ENCODE measurements at places on chromosomes 7 and 10.

DNA sequence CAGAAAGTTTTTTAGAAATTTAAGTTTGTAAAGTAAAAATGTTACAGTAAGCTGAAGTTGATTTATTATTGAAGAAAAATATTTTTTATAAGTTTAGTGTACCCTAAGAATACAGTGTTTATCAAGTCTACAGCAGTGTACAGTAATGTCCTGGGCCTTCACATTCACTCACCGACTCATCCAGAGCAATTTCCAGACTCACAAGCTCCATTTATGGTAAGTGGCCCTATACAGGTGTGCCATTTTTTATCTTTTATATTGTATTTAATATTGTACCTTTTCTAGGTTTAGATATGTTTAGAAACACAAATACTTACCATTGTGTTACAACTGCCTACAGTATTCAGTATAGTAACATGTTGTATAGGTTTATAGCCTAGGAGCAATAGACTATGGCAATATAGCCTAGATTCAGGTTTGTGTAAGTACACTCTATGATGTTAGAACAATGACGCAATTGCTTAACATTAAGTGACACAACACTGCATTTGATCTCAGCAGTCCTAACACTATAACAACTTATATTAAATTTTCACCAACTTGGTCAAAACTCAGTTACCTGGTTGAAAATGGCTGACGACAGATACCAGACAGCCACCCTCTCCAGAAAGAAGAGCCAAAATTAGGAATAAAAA is 45.7 kb downstream of the HIBADH start:
- no peak for DNase-seq

DNA sequence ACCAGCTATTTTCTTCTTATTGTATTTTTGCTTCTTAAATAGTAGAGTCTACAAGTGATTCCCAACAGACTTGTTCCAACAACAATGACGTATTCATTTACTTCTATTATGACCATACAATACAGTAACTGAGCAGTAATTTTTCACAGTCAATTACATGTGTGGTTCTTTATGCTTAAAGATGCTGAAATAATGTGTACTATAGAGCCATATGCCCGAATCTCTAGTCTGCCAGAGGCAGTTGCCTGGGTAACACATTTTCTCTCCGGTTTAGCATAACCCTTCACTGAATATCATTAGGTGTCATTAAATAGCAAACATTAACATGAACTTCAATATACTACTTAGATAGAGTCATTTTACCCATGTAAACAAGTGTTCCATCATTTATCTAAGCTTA is 75.0 kb downstream of the SLC25A13 start:
- no peak for DNase-seq

DNA sequence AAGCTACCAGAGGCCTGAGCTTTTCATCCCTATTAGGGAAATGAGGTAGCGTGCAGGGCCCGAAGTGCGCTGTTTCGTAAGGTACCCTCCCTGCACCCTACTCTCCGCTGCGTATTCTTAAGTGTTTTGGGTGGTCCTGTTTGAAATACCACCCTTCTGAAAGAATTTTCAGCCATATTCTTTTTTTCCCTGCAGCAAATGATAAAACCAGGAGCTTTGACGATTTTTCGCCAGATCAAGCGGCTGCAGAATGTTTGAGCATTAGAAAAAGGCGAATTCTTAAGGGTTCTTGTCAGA is 1.2 kb downstream of the RSBN1L start:
- no peak for DNase-seq

DNA sequence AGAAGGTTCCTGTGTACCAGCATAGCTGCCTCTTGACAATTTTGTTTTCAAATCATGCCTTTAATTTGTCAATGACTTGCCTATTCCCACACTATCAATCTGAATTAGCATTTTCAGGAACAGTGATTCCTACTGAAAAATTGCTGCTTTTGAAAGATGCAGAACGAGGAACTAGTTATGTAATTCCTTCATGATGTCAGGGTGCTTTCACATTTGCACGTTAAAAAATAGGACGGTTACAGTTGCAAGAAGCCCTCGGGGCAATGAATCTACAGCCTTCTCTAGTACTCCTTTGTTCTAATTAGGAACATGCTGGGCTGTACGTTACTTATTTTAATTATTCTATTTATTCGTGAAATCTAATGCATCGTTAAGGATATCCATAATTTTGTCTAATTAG is 253.9 kb downstream of the OTUD1 start:
- no peak for DNase-seq

DNA sequence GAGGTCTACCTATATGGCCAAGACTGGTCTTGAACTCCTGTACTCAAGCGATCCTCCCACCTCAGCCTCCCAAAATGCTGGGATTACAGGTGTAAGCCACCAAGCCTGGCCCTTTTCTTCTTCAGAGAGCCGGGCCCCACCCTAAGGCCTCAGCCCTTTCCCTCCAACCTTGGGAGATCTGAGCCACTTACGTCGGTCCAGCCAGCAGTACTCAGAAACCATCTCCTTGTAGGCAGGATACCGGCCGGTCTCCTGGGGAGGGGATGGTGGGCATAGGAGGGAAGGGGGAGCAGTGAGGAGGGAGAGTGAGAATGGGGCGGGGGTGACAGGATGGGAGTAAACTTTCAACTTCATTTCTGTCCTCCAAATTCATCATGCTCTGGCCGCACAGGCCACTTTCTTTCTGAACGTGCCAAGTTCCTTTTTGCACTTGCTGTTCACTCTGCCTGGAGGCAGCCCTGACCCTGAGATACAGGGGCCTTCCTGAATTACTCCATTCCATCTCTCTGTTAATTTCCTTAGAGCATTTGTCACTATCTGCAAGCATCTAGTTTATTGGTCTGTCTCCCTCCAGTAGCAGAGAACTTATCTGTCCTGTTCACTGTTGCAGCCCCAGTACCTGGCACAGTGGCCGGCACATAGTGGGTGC is 10.4 kb downstream of the PDZD7 start:
- DNase-seq, result no peak

GRCh38 chr10:18527687-18528086 is 123.7 kb downstream of the NSUN6 start:
- no peak for DNase-seq

DNA sequence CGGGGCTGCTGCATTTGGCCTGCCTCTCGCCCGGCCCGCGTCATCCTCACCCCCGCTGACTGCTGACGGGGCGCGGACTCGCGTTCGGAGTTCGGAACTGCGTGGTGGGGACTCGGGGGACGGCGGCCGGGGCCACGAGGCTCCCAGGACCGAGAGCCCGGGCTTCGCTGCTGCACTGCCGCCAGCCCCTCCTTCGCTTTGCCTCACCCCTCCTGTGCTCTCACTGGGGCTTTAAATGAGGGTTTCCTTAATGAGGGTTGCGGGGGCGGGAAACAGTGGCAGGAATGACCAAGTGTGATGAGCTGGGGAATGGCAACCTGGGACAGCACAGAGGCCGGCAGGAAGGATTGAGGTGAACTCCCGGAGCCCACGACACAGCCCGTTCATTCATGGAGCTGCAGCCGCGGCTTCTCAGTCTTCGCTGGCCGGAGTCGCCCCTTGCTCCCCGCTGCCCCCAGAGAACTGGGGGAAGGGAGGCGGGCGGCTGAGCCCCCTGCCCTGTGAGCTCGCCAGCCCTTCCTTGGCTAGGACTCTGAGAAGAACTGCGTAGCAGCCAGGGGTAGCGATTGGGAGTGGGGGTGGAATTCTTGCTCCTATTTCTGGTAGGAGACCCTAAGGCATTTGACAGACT is 1.5 kb upstream of the LRRC4 start:
- no peak for DNase-seq

DNA sequence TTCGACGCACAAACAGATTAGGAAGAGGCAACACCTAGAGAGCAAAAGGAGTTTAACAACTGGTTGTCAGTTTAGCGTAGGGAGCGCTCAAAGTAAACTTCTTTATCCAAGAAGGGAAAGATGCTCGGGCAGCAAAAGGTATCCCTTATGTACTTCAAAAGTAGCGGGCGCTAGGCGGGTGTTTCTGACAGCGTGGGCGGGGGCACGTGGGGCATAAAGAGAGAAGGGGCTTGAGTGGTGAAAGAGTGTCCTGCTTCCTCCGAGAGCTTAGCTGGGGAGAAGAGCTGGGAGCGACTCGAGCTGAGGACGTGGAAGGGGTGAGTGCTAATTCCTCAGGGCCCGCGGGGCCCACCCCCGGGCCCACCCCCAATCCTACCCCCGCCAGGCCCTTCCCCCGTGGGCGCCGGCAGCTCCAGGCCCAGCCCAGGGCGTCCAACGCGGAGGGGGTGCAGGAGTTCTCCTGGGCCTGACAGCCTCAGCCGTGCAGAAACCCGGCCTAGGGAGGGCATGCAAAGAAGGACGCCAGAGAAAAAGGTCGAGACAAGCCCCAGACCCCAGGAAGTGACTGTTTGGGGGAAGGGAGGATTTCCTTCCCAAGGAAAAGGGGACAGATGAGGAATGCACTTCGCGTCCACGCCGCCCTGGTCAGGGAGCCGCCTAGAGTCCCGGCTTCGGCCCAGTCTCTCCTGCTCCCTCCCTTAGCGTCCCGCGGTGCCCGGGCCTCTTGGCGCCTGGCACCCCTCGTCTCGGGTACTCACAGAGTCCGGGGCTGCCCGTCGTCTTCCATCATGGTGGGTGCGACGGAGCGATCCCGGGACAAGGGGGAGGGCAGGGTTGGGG is 868 bp downstream of the TIAL1 start:
- no peak for DNase-seq

GRCh38 chr7:16130111-16131110 is 290.9 kb downstream of the CRPPA start:
- no peak for DNase-seq
